ENCODE measurements at places on chromosomes 7 and 10.

GRCh38 chr7:38448584-38449234 lies 175.3 kb upstream of the TARP start:
- no peak for DNase-seq

- DNase-seq = no peak
Observed at GRCh38 chr7:129188892-129189660, 643 bp downstream of the SMO start.

DNA sequence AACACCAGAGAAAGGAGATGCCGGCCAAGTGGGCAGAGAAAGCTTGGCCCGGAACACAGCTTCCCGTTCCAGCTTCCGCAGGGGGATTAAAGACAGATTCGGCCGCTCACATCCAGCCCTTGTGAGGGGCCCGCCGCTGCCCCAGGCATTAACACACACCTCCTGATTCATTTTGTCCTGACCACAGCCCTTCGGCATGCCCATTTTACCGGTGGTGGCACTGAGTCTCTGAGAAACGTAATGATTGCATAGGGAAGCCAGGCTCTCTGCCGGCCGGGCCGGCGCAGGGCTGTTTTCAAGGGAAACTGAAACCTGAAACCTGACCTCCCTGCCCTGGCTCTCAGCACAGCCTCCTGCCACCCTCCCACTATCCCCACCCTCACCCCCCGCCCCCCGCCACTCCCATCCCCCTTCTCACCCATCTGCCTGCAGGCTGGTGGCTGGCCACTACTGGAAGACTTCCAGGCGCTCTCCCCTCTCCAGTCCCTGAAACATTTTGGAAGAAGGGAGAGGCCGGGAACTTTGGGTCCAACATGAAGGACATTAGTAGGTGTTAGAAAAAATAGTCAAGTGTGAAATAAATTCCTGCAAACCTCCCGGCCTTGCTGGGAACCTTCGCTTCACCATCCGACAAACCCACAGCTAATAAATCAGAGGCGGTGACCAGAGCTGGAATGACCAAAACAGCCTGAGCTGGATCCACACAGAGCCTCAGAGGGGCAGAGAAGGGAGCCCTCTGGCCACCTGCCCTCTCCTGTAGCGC lies 83.5 kb upstream of the CUX1 start:
- no peak for DNase-seq

- DNase-seq = no peak
Observed at GRCh38 chr10:65358565-65358964, 1567.3 kb upstream of the LRRTM3 start.

DNA sequence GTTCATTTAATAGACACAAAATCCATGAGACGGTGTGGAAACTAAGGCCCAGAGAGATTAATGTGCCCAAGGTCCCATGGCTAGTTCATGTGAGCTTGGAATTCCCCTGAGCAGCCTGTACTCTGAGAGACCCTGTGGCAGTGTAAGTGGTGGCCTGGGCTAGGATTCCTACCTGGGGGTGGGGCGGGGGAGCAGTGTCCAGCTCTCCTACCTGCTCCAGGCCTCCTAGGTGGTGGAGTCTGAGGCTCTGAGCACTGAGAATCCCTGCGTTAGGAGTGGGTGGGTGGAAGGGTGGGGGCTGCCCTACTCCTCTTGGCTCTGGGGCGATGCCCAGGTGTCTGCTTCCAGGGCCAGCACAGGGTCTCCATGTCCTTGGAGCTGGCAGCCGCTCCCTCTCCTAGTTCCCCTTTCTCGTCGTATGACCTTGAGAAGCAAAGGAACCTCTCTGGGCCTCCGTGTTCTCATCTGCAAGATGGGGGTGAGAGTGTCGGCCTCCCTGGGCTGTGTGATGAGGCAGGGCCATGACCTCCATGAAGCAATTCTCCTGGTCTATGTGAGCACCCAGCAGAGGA lies 2.5 kb downstream of the SNCG start:
- no peak for DNase-seq

DNA sequence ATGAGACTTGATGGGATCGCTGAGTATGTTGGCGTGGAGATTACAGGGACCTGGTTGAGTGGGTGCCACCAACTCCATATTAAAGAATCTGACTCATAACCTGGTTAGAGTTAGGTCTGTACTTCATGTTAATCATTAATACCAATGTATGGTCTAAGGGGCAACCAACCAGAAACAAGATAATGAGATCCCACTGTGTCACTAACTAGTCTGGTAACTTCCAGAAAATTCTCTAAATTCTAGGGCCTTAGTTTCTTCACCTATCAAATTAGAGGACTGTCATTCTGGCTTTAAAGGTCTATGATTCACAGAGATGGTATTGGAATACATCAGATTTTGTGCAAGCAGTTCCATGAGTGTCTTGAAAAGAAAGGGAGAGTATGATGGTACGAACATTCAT lies 102.2 kb downstream of the SNX10 start:
- no peak for DNase-seq

DNA sequence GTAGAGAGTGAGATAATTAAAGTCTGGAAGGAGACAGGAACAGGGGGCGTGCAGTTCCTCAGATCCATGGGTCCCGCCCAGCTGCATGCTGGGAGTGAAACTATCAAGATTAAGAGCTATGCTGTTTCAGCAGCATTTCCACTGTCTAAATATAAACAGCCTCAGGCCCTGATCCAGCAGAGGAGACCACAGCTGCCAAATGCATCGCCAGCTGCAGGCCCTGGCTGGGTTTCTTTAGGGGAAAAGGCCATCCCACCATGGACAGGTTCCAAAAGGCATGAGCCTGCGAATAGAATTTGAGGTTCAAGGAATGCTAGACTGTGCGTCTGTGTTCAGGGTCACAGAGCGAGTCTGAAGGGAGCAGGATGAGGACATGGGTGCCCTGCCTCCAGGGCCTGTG lies 411.4 kb downstream of the PAXIP1 start:
- no peak for DNase-seq

DNA sequence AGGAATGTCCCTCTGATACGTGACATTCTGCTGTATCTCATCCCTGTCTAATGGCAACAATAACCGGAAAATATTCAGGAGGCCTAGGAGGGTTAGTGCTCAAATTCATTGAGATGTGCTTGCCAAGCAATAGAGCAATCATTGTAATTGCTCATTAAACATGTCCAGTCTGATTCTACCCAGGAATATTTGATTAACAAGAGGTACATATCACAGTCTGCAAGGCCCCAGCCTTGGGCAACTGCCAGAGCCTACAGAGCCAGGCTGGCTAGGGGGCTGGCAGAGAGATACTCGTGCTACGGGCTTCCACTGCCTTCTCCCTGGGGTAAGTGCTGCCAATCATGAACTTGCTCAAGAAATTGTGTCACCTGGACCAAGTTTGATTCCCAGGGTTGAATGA lies 99.1 kb downstream of the ALOX5 start:
- no peak for DNase-seq

DNA sequence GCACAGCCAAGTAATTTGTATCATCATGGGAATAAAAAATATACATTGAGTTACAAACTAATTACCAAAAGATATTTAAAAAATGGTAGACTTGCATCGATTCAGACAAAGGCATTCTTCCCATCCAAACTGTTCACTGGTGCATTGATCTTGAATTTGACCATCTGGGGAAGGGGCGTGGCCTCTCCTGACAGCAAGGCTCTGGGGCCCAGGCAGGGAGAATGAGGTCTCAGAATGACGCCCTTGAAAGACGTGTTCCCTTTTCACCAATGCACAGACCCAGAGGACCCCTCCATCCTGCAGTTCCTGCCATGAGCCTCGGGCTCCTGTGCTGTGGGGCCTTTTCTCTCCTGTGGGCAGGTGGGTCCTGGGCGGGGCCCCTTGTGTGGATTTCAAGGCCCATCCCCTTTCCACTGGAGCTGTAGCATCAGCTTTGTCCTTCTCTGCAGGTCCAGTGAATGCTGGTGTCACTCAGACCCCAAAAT lies 91.1 kb upstream of the PRSS58 start:
- DNase-seq = no peak

GRCh38 chr7:156625580-156625979 lies 15.0 kb upstream of the RNF32 start:
- no peak for DNase-seq

GRCh38 chr7:28999895-29000716 lies 42.0 kb upstream of the TRIL start:
- DNase-seq = no peak

GRCh38 chr7:134744569-134744968 lies 34.9 kb upstream of the CALD1 start:
- DNase-seq = no peak

DNA sequence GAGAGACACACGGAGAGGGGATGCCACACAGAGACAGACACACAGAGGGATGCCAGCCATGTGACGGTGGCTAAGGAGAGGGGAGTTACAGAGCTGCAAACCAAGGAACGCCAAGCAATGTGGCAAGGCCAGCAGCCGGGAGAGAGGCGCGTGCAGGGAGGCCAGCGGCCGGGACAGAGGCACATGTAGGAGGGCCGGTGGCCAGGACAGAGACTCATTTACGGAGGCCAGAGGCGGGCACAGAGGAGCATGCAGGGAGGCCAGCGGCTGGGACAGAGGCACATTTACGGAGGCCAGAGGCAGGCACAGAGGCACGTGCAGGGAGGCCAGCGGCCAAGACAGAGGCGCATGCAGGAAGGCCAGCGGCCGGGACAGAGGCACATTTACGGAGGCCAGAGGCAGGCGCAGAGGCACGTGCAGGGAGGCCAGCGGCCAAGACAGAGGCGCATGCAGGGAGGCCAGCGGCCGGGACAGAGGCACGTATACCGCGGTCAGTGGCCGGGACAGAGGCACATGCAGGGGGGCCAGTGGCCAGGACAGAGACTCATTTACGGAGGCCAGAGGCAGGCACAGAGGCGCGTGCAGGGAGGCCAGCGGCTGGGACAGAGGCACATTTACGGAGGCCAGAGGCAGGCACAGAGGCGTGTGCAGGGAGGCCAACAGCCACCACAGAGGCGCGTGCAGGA lies 40.4 kb downstream of the INSIG1 start:
- DNase-seq = no peak

GRCh38 chr7:3927446-3928110 lies 626.5 kb downstream of the SDK1 start:
- no peak for DNase-seq

- no peak for DNase-seq
Observed at GRCh38 chr7:34338961-34339526, 319.0 kb upstream of the NPSR1 start.

GRCh38 chr10:67819768-67820204 lies 18.2 kb downstream of the DNAJC12 start:
- no peak for DNase-seq

- DNase-seq = no peak
Observed at GRCh38 chr7:24979470-24979862, 512 bp downstream of the OSBPL3 start.

DNA sequence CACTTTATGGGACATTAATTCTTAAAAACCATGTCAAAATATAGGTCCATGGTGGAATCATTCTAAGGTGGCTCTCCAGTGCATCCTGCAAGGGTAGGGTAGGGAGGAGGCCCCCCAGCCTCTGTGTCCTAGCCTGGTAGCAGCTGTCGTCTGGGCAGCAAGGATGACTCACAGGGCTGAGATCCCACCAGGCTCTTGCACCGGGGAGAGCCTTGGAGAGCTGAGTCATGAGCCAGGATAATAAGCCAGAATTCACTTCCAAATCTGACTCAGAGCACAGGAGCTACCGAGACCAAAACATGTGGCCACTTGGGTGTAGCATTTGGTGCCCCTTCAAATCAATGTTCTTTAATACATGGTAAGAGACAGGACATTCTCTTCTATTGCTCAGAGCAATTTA lies 298.5 kb downstream of the NEBL start:
- no peak for DNase-seq

DNA sequence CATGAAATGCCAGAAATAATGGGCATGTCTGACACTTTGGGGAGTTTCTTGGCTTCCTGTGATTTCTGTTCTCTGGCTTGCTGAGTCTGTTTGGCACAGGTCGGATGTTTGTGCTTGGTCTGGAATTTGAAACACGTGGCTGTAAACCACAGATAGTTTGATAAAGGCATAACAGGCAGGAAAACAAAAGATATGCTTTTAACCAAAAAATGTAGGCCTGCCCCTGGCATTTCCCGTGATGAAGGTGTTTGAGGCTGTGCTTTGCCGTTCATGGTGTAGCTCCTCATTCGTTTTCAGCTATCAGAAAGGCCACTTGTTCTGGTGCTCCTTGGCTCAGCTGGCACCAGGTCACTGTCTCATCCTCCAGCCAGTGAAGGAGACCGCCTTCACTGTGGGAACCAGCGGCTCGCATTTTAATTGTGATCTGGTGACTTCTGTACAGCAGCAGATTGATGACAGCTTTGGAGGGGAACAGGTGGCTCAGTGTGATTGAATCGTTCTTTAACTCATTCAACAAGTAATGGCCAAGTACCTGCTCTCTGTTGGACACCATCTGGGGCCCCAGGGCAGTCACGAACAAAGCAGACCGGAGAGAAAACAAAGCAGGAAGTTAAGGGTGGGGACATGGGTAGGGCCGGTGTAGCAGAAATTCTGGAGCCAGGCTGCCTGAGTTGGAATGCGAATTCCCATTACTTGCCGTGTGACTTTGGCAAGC lies 111.5 kb downstream of the CCNY start:
- DNase-seq = peak; percentile 27

- DNase-seq = no peak
Observed at GRCh38 chr7:70616211-70616610, 515.7 kb upstream of the GALNT17 start.

DNA sequence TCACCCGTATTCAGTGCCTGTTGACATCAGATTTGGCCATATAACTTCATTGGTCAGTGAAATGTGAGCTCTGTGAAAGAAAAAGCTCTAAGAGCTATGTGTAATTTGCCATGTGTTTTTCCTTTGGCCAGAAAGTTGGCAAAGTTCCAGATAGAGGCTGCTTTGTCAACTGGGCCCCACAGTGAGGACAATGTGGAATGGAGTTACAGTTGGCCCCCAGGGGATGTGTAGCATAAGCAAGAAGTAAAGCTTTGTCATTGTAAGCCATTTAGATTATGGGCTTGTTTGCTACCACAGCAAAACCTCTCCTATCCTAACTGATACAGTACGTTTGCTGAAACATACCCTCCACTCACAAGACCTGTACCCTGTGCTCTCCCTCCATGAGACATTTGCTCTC lies 119.1 kb upstream of the HABP2 start:
- no peak for DNase-seq

DNA sequence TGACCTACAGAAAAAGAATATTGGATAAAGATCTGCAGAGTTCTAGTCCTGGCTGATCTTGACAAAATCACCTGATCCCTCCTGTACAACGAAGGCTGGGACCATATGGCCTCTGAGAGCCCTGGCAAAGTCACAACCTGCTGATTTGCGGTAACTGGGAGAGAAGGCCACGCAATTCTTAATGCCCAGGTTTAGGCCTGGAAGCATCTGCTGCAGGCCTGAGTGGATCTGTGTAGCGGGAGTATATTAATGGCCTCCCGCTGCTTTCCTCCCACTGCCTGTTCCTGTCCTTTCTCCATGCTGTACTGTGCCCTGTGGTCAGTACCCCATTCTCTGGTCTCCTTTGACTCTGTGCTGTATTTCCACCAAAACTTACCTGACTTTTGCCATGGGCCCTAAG lies 24.2 kb downstream of the AKR1B1 start:
- no peak for DNase-seq
